ENCODE measurements at places on chromosomes 5 and 9.

DNA sequence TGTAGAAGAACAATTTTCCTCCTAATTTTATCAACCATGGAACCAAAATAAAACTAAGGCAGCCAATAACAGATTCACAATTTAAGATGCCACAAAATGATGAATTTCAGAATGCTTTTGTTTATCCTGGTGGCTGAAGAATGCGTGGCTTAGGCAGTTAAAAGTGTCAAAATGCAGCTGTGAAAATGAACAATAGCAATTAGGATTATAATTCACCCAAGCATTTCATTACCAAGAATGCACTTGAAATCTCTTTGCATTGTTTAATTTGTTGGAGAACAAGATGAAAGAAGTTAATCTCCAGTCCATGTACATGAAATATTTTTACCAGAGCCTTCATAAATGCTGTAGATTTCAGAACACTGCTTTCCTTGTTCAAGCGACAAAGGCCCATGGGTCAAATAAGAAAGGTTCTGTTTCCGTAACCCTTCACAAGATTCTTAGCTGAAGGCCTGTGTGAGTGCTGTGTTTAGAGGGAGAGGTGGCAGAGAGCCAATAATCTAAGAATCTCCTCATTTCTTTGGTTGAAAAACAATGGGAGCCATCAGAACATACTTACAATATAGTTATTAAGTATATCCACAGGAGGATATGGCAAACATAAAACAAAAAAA lies 39.3 kb downstream of the CLINT1 start:
- no peak for DNase-seq

- no peak for DNase-seq
Measured at GRCh38 chr9:23073136-23073535, 626.5 kb downstream of the DMRTA1 start.

DNA sequence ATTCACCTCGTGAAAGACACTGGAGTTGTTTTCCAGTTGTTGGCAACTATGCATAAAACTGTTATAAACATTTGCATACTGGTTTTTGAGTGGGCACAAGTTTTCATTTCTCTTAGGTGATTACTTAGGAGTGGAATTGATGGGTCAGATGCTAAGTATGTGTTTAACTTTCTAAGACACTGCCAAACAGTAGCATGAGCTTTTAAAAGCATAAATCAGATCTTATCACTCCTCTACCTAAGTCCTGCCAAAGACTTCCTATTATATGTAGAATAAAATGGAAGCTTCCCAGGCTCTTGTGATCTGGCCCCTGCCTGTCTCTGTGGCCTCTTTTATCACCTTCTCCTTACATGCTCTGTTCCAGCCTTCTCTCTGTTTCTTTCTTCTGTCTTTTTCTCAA lies 72.6 kb downstream of the SH3RF2 start:
- no peak for DNase-seq

DNA sequence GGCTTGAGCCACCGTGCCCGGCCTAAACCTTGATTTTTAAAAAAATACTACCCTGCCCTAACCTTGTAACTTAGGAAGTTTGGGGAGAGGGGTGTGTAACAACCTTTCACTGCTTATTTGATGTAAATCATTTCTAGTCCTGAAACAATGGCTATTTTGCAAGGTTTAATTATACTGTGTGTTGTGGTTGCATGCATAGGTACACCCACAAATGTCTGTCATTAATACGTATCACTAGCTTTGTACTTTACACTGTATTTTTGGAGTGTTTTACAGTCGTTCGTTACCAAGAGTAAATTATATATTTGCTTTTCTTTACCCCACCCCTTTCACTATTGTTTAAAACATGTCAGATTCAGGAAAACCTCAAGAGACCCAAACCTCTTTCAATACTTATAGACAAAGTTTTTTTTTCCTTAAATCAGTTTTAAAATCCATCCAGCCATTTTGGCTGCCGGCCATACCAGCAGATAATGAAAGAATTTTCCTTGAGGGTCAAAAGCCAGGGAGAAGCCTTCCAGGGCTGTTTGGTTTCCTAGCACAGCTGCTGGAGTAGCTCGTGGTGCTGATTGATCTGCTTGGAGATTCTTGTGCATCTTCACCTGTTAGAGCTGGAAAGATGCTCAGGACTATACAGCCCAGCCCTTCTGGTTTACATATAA lies 50.7 kb downstream of the DOCK8 start:
- no peak for DNase-seq

DNA sequence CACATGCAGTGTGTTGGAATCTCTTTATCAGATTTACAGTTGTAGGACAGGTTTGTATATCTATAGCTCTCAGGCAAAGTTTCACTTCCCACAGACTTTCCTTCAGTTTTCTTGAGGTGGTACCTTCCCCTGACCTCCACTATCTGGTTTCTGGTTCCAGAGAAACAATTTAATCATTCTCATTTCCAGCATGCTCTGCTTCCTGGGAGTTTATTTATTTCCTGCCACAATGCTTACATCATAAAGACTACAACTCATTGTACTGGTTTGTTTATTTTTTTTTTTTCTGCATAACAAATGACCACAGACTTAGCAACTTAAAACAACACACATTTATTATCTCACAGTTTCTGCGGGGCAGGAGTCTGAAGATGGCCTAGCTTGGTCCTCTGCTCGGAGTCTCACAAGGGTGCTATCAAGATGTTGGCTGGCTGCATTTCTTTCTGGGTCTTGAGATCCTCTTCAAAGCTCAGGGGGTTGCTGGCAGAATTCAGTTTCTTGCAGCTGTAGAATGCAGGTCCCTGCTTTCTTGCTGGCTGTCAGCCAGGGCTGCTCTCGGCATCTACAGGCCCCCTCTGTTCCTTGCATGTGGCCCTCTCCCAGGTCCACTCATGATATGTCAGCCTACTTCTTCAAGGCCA lies 247.7 kb downstream of the ENC1 start:
- no peak for DNase-seq
